Glutamatergic neuron (in vitro differentiated cells): ENCODE measurements at places on chromosomes 3 and 15.

- DNase-seq, result no peak
These were observed 256.9 kb downstream of the EPHA3 start for GRCh38 chr3:89364314-89364713.

DNA sequence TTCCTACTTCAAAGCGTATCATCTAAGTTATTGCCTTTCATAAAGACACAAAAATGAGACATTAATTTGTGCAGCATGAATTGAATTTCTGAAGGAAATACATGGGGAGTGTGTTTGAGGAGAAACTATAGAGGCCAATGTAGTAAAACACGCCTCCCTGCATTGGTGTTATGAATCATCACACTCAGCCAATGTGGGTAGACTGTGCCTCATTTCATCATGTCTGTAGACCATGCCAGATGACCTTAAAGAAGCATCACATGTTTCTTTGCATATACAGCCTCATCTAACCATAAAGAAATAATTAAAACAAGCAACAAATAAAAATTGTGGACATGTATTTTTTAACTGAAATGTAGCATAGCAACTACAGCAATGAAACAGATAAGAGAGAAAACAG is 486.0 kb upstream of the ADAMTS9 start:
- DNase-seq, result no peak

- DNase-seq, result no peak
These were observed 215.0 kb downstream of the TPRG1 start for GRCh38 chr3:189386739-189387138.

- DNase-seq, result no peak
These were observed 107.3 kb upstream of the SELENOK start for GRCh38 chr3:53998980-53999379.

- DNase-seq, result no peak
These were observed 42.8 kb upstream of the RNU6-1 start for GRCh38 chr15:67882487-67883233.

GRCh38 chr3:42735019-42735418 is 32.4 kb upstream of the HHATL start:
- DNase-seq, result no peak

DNA sequence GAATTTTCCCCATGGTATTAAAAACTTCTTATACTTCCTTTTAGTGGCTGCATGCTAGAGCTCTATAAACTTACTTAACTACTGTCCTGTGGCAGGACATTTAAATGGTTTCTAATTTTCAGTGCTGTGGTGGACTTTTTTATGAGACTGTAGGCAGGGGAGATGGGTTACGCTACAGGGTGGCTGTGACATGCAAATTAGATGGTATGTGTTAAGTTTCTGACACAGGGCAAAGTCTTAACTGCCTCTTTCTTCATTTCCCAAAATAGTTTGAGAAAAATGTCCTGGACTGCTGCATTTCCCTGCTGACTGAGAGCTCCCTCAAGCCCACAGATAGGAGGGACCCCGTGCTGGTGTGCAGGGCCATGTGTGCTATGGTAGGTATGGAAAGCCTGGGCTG is 22.0 kb downstream of the TGM4 start:
- DNase-seq, result no peak

GRCh38 chr15:64513823-64514222 is 53.4 kb downstream of the ZNF609 start:
- no peak for DNase-seq

GRCh38 chr3:182786564-182787196 is 6.6 kb upstream of the ATP11B start:
- no peak for DNase-seq

- no peak for DNase-seq
These were observed 247.4 kb downstream of the GABRG3 start for GRCh38 chr15:27218426-27218825.

GRCh38 chr15:70817266-70817665 is 36.7 kb downstream of the LARP6 start:
- DNase-seq, result no peak

GRCh38 chr3:176351408-176351807 is 845.9 kb downstream of the TBL1XR1 start:
- DNase-seq, result no peak

- DNase-seq, result no peak
These were observed 465.3 kb upstream of the CBLB start for GRCh38 chr3:106333911-106334618.

- DNase-seq, result no peak
These were observed 9.7 kb upstream of the TRANK1 start for GRCh38 chr3:36954452-36955134.

DNA sequence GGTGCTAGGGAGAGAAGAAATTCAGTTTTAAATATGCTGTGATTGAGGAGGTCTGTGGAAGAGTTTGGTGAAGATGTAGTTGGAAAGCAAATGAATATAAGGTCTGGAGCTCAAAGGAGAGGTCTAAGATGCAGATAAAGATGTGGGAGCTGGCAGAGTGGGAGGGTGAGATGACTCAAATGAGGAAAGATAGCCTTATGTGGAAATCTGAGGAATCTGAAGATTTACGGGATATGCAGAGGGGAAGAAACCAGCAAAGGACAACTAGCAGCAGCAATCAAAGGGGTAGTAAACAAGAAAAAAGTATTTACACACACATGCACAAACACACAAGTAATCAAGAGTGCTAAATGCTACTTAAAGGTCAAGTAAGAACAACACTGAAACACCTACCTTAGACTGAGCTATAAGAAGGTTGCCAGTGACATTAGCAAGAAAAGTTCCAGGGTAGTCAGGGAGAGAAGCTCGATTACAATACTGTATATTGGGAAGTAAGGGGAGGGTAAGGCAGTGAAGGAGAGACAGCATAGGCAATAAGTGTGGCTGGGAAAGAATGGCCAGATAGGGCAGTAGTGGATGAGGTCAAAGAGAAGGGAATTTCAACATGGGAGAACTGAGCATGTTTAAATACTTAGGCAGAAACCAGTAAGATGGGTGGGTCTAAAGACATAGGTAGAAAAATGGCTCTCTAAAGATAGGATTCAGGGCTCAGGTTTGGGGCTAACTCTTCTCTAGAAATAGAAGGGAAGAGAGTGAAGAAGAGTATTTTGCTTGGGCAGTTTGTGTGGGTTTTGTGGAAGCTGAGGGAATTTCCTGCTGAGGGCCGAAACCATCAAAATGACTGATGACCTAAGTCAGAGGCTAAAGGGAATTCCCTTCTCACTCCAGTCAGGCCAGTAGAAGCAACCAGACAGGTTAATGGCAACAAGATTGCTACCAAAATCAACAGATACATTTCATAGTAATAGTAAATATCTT is 8.9 kb downstream of the CMTM6 start:
- DNase-seq, result no peak

DNA sequence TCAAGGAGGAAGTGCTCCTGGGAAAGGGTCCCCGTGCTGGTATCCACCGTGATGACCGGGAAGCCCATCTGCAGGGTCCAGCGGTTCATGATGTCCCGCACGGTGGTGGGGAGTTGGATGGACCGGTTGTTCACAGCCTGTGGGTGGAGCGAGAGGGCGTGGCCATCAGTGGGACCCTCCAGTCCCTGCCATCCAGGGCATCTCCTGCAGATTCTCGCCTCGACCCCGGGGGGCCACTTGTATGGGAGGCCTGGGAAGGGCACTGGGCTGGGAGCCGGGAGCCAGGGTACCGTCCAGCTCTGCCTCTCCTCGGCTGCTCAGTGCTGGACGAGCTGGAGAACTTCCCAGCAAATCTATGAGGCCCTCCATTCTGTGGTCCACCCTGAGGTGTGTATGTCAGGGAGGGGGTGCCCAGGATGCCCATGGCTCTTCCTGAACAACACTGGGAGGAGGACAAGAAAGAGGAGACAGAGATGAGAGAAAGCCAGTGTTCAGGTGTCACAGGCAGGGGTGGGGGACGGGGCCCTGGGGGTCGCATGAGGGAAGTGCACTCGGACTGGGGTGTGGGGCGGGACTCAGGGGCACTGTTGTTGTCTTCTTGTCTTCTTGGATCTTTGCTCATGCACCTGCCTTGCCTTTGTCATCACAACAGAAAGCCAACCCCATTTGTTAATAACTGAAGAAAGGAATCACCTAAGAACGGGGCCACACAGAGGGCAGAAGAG is 13.0 kb downstream of the ANPEP start:
- DNase-seq, result no peak

- DNase-seq, result no peak
These were observed 36.8 kb downstream of the TRANK1 start for GRCh38 chr3:36907911-36908646.

DNA sequence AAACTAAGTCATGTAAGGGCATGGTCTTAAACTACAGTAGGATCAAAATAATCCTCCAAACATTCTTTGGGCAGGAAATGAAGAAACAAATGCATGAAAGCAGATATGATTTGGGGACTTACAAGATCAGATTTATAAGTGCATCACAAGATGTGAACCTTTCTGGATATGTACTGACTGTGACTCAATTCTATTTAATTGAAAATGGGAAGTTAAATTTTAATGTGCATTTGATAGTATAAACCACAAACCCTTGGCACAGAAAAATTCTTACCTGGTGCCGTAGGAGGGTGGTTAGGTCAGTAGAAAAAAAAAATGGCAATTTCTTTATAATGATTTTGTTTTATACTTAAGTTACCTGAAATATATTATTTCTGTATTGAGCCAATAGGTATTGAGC is 262.5 kb upstream of the TGFBR2 start:
- DNase-seq, result no peak

- no peak for DNase-seq
These were observed 150.4 kb upstream of the SATB1 start for GRCh38 chr3:18575573-18575972.
